ENCODE measurements at places on chromosomes 12 and 14. TPM values are rescaled to one million over a fixed set of nuclear protein-coding genes. Genes with fewer than 3 reads are reported as not detected.

- no peak for DNase-seq
- no peaks in the 10 kb centered on the region for H3K27me3 ChIP-seq
- no peak overlapping the region for H3K4me3 ChIP-seq
- no peak overlapping the region for H3K27ac ChIP-seq
- H3K36me3 ChIP-seq: no peaks in the 10 kb centered on the region
These were observed 11.6 kb downstream of the STX2 start for GRCh38 chr12:130827432-130827831.

GRCh38 chr14:104609666-104610065 is 5.1 kb upstream of the TMEM179 start:
- H3K36me3 ChIP-seq: no peaks in the 10 kb centered on the region
- no peak for DNase-seq
- no peak overlapping the region for H3K27ac ChIP-seq

Gene CCNT1
- 64.0 TPM for total RNA-seq

Gene WASHC3
- total RNA-seq: 21.0 TPM

- H3K4me3 ChIP-seq: no peak overlapping the region
- no peaks in the 10 kb centered on the region for H3K27me3 ChIP-seq
- peaks cover 9% of the 10 kb centered on the region for H3K4me1 ChIP-seq
- H3K27ac ChIP-seq: no peak overlapping the region
- DNase-seq: no peak
These were observed 14.4 kb upstream of the MLXIP start for GRCh38 chr12:122064025-122064777.

GRCh38 chr12:130705178-130705822 is 10.8 kb downstream of the RIMBP2 start:
- no peak overlapping the region for H3K27ac ChIP-seq
- no peaks in the 10 kb centered on the region for H3K4me1 ChIP-seq
- H3K36me3 ChIP-seq: no peaks in the 10 kb centered on the region
- DNase-seq: no peak

Gene TIMELESS
- 80.6 TPM for total RNA-seq

- no peak overlapping the region for H3K4me3 ChIP-seq
- no peaks in the 10 kb centered on the region for H3K36me3 ChIP-seq
- H3K27me3 ChIP-seq: peaks cover 8% of the 10 kb centered on the region
- H3K27ac ChIP-seq: no peak overlapping the region
These were observed 270.8 kb downstream of the FOXN3 start for GRCh38 chr14:89146274-89146673.
